RKO (cell line): ENCODE measurements at places on chromosomes 5 and 9.

DNA sequence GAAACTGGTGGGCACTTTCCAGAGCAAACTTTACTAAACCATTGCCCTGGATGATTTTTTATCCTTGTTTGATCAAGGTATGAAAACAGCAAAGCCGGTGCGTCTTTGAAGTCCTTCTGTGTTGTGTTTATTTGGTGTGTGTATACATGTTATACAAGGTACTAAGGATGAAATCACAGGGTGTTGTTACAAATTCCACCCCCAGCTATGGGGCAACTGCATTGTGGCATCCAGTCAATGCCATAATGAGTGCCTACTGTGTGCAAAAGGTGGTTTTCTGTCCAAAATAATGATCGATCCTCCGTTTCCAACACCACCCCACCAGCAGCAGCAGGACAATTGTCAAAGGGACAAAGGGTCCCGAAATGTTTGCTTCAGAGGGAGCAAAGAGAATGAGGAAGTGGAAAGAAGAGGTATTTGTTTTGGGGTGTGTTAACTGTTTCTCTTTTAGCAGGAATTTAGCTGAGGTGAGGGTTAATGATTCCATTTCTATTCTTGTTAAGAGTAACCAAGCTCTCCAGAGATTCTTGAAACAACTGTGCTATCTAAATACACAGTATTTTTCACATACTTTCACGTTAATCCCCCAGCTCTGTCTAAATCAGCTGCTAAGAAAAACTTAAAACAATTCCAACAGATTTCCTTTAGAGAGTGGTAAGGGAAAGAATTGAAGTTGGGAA is 568.7 kb upstream of the KLF4 start:
- no peak for DNase-seq

DNA sequence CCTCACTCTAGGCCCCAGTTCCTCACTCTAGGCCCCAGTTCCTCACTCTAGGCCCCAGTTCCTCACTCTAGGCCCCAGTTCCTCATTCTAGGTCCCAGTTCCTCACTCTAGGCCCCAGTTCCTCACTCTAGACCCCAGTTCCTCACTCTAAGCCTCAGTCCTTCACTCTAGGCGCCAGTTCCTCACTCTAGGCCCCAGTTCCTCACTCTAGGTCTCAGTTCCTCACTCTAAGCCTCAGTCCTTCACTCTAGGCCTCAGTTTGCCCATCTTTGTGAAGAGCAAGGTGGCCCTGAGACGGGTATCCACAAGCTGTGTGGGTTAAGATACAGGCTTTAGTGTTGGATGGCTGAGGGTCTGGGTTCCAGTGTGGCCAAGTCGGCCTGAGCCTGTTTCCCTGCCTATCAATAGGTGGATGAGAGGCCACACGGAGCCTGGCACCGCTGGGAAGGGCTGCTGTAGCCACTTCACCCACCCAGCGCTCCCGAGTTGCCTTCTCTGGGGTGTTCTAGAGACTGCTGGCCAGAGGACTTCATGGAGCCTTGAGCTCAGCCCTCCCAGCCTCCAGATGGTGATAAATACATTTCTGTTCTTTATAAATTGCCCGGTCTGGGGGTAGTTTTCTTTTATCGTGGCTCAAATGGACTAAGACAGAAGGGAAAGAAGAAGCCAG is 150.2 kb downstream of the RXRA start:
- DNase-seq, result no peak

GRCh38 chr5:141821430-141821925 is 56.7 kb downstream of the PCDH1 start:
- DNase-seq, result peak; percentile 91

GRCh38 chr5:155626592-155626991 is 613.0 kb downstream of the KIF4B start:
- no peak for DNase-seq

DNA sequence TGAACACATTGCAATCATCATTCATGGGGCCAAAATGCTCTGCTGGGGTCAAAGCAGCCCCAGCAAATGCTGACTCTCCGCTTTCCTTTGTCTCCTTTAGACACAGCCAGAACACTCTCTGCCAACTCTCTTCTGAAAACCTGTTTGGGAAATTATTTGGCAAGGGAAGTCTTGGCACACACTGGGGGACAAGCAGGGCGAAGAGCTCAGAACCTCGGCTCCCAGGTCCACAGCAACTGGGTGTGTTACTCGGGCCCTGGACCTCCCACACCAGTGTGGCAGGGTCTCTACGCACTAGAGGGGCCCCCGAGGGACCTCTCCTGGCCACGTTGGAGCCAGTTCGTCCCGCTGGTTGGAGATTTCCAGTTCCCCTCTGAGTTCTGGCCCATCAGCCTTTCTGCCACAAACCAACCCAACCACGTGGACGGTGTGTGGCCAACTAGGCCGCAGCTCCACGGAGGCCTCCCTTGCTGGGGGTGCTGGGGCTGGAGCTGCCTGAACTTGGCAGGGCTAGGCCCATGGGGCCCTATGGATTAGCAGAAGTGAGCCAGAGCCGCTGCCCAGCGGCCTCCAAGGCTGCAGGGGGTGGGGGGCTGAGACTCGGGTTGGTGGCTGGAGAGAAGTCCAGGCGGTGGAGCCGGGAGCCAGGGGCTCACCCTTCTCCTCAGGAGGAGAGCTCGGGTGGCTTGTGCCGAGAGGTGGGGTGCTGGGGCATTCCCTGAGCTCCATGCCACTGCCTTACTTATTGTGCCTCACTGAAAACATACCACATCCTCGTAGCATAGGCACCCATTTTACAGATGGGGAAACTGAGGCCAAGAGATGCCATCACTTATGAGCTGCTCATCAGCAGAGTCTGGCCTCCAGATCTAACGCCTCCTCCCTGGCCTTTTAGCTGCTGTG is 46.8 kb upstream of the RNU6ATAC start:
- no peak for DNase-seq

DNA sequence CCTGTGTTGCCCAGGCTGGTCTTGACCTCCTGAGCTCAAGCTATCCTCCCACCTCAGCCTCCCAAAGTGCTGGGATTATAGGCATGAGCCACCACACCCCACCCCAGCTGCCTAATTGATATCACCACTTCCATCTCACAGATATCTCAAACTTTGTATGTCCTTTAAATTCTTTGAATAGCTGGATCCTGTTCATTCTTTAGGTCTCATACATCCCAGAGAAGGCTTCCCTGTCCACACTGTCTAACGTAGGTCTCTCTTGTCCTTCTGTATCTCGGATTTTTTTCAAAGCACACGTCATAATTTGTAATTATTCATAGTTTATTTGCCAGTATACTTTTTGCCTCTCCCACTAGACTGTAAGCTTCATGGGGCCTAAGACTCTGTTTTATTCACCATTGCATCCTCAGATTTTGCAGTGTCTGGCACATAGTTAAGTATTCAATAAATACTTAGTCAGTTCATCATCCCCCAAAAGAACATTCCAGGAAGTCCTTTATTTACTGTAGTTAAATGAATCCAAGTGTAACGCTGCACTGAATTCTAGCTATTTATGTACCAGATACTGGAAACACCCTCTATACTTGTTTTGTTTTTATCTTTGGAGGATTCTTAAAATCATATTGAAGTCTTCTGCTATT is 10.5 kb downstream of the ARSK start:
- no peak for DNase-seq

DNA sequence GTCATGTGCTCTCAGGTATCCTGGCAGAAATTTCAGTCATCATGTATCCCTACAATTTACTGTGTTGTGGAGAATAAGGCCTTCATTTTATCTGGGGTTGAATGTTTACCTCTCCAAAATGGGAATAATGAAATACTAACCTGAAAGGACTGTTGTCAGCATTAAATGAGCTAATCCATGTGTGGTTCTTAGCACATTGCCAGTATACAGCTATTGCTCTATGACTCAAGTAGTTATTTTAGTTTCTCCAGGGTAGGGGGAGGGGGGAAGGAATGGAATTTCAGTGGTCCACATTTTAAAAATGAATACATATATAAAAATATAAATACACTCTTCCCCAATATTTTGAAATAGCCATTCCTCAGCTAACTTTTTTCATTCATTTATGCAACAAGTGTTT is 3.5 kb downstream of the PAM start:
- DNase-seq, result no peak

GRCh38 chr9:77879437-77879943 is 152.1 kb downstream of the GNAQ start:
- DNase-seq, result no peak

GRCh38 chr5:175561085-175561484 is 82.7 kb downstream of the SFXN1 start:
- no peak for DNase-seq

GRCh38 chr9:129113645-129114304 is 2.6 kb downstream of the PTPA start:
- no peak for DNase-seq

DNA sequence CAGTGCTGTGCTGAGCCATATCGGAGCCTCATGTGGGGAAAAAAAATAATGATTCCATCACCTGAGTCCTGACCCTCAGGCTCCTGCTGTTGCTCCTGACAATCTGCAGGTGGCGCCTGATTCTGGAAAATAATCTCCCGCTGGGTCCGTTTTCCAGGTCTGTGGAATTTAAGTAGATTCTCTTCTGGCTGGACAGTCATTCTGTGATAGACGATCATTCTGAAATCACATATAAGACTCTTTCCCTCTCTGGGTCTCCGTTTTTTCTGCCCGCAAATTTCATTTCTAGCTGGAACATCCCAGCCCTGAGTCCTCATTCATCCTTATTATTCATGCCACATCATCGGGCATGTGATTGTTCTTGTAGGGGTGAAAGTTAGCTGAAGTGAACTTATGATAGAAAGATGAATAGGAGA is 22.1 kb upstream of the STXBP1 start:
- peak; percentile 90 for DNase-seq

- DNase-seq, result no peak
These were observed 14.4 kb downstream of the NINJ1 start for GRCh38 chr9:93119703-93119952.

DNA sequence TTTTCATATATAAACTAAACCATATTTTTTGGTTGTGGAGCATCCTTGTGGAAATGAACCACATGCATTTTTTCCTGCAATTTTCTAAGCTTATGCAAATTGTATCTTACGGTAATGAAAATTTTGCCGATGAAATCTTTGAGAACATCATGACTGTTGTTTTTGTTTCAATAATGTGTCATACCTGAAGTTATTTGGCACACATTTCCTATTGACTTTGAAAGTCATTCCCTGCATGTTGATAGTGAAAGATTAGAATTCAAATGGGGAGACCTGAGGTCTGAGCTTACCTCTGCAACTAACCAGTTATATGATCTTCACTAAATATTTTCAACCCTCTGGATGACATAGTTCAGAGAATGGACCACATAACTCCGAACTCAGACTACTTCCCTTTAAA is 88.5 kb downstream of the PRR16 start:
- DNase-seq, result no peak

DNA sequence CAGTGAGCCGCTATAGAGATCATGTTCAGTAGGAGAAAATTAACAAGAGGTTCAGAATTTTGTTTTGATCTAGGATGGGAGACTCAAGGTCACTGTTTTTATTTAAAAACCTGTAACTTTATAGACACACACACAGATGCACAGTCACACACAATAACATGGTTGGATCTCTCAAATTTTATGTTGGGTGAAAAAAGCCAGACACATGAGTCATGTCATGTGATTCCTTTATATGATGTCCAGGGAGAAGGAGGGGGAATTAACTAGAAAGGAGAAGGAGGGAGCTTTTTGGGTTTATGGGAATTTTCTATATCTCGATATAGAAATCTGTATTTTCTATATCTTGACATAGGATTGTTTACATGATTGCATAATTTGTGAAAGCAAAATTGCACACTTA is 17.1 kb downstream of the C6 start:
- DNase-seq, result no peak

DNA sequence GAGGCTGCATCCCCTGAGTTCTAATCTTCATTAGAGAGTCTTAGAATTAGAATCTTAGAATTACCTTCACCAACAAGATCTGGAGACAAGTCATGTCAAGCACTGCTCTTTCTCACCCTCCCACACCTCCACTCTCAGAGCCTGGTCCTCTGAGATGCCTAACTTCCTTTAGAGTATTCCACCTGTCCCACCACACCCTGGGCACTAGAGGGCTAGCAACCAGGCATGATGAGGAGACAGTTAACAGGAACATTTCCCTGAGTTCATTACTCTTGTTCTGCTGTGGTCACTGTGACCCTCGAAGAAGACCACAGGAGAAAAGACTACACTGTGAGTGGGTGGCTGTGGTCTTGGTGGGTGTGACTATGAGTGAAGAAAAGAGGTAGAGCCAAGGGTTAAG is 25.2 kb upstream of the MAP1B start:
- no peak for DNase-seq

- DNase-seq, result no peak
These were observed 96.3 kb downstream of the CMYA5 start for GRCh38 chr5:79785983-79786382.
